Mucosa of descending colon (tissue), 3 donors: ENCODE measurements at places on chromosomes 1 and 21. TPM values are rescaled to one million over a fixed set of nuclear protein-coding genes. Genes with fewer than 3 reads are reported as not detected.

Gene MCOLN3
- total RNA-seq = 0.80 TPM

Gene LEPR
- 2.6 TPM for total RNA-seq

Gene HES3
- not detected for total RNA-seq

- peak; percentile 17 for DNase-seq
Measured at GRCh38 chr1:230381049-230381467, 45.1 kb downstream of the PGBD5 start.

Gene NMNAT2
- total RNA-seq = 0.87 TPM

- DNase-seq = no peak
Measured at GRCh38 chr1:159469921-159470533, 30.5 kb downstream of the OR10J1 start.

GRCh38 chr1:177351361-177352108, 180.8 kb downstream of the BRINP2 start:
- peak; percentile 54 for DNase-seq

Gene COG2
- total RNA-seq = 38.1 TPM

GRCh38 chr1:30929135-30929889, 20.8 kb upstream of the SDC3 start:
- no peak for DNase-seq

GRCh38 chr1:20389571-20389970, 96.4 kb downstream of the CAMK2N1 start:
- no peak for DNase-seq

- no peak for DNase-seq
Measured at GRCh38 chr1:185376840-185377635, 60.0 kb upstream of the IVNS1ABP start.

Gene EDARADD
- 0.16 TPM for total RNA-seq

GRCh38 chr1:200654660-200655059, 15.0 kb downstream of the DDX59 start:
- no peak for DNase-seq

DNA sequence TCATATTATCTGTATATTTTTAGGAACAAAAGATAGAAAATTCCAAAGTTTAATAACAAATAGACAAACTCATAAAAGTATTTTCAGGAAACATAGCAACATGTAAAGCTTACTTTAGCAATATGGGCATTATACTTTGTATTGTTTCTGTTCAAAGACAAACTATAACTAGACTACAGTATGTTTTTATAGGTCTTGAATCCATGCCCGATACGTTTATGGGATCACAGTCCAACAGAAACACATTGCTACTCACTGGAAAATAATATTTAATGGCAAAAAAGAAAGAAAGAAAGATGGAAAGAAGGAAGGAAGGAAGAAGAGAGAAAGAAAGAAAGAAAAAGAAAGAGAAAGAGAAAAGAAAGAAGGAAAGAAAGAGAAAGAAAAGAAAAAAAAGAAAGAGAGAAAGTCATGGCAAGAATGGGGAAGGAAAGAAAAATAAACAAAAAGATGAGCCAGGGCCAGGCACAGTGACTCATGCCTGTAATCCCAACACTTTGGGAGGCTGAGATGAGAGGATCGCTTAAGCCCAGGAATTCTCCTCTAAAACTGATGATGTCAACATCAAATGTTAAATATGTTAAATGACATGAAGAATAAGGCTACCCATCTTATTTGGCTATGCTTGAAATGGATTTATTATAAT, 32.7 kb downstream of the TM2D1 start:
- DNase-seq = no peak

DNA sequence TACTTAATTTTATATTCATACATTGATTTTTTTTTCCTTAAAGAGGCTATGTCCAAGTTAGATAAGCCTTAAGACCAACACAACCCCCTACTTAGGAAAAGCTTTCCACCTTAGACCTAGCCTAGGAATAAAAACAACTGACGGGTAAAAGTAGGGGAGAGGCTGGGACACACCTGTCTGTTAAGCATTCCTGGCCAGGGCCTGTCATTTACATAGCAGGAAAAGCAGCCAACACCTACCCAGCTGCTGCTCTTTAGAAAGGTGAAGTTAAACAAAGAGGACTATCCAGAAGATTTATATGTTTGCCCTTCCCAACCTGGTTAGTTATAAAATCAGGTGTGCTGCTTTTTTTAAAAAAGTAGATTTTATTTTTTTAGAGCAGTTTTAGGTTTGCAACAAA, 29.1 kb upstream of the SAMD13 start:
- DNase-seq = peak; percentile 52

DNA sequence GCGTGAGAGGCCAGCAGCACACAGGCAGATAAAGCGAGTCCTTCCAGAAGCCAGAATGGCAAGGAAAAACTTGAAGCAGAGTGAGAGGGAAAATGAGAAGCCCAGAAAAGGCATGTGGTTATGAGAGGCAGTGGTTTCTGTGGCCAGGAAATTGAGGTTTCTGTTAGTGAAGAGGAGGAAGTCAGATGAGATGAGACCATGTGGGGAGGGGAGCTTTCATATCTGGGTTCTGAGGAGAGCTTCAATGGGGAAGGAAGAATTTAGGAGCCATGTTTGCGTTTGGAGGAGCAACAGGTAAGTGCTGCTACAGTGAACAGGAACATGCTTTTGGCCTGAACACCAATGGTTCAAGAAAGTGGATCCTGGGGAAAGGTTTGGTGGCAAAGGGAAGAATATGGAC, 6.1 kb upstream of the CD1A start:
- DNase-seq = no peak

DNA sequence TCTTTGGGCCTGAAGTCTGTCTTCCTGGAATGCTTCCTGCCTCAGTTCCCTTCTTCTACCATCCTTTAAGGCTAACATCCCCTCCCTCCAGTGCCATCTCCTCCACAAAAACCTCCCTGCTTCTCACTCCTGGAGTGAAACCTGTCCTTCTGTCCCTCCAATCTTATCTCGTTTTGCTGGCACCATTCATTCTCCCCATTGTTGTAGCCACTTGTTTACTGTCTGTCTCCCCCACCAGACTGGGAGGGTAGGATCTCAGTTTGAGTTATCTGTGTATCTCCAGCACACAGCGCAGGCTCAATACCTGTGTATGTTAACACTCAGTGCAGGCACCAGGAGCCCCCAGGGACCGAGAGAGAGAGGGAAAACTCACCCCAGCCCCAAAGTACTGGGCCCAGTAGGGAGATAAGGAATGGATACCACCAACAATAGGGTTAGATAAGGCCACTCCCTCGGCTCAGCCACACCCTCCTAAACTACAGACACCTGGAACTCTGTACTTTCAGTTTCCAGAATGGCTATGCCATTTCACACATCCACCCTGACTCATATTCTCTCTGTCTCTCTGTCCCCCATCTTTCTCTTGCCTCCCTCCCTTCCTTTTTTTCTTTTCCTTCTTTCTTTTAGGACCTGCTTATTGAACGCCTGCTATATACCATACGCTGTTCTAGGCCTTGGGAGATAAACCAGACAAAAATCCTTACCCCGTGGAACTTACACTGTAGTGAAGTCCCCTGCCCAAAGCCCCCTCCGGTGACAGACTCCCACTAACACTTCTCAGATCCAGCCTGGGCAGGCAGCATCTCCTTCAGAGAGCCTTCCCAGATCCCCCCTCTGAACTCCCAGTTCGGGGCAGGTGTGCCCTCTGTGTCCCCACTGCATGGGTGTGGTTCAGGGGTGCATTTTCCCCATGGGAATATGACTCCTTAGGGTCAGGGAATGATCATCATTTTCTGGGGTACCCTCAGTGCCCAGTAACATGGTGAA, 3.3 kb upstream of the SSBP3 start:
- DNase-seq = peak; percentile 67

GRCh38 chr1:40306296-40306695, 10.8 kb downstream of the COL9A2 start:
- DNase-seq = no peak

DNA sequence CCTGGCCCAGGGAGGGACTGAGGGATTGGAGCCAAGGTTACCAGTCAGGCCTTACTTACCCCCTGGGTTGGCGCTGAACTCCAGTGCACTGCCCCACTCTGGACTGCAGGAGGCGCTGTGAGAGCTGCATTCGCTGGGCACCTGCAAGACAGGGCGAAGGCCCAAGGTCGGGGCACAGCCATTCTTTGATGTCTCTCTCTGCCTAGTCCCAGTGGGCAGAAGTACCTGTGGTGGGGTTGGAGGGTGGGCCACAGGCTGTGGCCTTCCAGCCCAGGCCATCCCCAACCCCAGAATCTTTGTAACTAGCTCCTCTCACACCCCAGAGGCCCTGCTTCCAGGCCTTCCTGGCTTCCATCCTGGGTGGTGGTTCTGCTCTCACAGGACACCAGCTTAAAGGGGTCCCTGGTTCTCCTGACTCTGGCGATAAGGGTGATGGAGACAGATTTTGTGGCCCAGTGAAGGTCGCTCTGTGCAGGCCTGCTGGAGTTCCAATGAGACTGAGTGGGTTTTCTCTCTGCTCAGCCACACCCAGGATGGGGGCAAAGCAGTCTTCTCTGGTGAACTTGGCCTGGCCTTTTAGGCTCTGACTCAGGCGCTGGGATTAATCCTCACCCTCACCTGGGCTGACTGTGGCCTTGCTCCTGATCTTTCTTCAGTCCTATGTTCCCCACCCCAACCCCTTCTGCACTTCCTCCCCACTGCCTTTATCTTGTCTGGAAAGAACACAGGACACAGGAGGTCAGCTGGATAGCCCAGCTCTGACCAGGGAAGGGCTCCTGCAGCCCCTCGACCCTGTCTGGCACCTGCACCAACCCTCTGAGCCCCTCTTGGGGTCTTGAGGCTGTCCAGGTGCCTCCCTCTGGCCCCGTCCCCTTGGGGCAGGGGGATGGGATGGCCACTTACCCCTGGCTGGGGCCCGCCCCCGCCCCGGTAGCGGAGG, 954 bp downstream of the MYOG start:
- no peak for DNase-seq

GRCh38 chr1:23592209-23592892, 33.0 kb upstream of the ID3 start:
- DNase-seq = no peak

- no peak for DNase-seq
Measured at GRCh38 chr1:235749755-235750300, 100.2 kb upstream of the GNG4 start.

GRCh38 chr1:218211241-218211640, 73.9 kb upstream of the RRP15 start:
- no peak for DNase-seq

GRCh38 chr1:201691716-201692554, 137.0 kb upstream of the IPO9 start:
- no peak for DNase-seq

Gene FABP3
- 5.6 TPM for total RNA-seq

Gene SPRR1B
- not detected for total RNA-seq

GRCh38 chr1:151106894-151107293, 36.3 kb downstream of the GABPB2 start:
- DNase-seq = no peak

DNA sequence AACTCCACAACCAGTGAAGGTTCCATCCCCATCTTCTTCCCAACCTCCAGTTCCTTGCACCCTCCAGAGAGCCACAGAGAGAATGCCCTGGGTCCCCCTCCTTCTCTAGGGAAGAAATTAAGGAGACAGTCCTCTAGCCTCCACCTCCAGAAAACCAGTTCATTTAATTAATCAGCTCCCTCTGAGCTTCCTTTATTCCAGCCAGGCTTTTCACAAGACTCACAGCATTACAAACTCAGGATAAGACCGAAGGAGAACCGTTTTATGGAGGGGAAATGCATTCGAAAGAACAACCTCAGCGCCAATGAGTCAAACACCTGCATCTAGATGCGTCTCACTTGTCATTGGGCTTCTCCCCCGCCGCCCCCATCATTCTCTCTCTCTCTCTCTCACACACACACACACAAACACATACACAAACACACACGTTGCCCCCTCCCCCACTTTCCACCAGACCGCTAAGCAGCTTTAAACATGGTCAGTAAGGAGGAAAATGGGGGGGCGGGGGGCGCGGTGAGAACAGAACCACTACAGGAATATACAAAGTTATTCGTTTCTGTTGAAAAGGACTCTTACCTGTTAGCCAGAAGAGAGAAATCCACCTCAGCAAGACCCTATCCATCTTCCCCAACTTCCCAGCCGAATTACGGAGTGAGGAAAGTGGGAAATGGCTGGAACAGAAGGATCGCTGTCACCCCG, 544 bp downstream of the ILDR2 start:
- DNase-seq = no peak

DNA sequence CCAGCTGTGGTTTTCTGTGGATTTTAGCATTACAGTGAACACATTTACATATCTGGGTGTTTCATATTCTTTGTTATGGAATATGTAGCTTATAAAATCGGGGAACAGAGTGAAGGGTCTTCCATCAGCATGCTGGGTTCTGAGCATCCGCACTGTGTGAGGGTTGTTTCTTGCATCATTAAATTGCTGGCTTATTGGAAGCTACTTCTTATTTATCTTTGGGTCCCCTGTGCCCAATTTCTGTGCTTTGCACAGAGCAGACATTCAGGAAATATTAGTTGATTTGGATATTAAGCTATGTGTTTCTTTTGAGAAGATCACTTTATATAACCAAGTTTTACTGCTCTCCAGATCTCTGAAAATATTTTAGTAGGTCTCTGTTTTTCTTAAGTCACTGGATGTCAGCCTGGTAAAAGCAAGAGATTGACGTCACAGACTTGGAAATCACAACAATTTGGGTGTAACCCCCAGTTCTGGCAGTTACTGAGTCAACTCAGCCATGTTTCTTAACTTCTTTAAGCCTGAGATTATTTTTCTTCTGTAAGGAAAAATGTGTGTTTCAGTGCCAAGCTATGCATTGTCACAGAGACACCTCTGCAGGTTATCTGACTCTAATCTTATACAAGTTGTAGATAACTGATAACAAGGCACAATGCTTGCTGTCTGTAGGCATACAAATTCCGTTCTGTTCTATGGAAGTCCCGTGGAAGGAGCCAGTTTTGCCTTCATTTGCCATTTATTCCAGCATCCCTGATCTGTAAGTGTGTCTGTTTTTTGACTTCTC, 258.3 kb upstream of the KAZN start:
- no peak for DNase-seq

Gene PLCH2
- total RNA-seq = 6.8 TPM

Gene NBL1
- 457 TPM for total RNA-seq

- DNase-seq = no peak
Measured at GRCh38 chr1:153556348-153556747, 7.3 kb upstream of the S100A3 start.

DNA sequence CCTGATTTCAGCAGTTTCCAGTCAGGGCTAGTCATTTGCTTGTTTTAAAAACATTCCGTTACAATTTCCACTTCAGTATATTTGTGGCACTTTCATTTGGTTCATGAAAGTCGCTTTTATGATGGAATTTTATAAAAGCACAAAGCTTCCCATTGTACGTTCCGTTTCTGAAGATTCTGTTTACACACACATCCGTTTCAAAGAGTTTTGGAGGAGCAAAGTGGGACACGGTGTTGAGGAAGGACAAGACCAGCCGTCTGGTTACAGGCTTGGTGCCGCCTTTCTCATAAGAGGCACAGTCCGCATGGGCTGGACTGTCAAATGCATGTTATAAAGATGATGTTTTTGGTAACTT, 60.3 kb downstream of the FAAP20 start:
- DNase-seq = no peak

Gene UBL4B
- total RNA-seq = not detected

GRCh38 chr1:173140733-173141132, 66.4 kb downstream of the TNFSF4 start:
- DNase-seq = no peak

GRCh38 chr1:232630047-232630893, at the start of gene SIPA1L2:
Gene SIPA1L2, minus strand, starts transcription at chr1:232630133. Its CDS starts 114,794 bp downstream, at chr1:232515339.
- DNase-seq = peak; percentile 95

Gene BARHL2
- total RNA-seq = not detected

Gene DIPK1A
- total RNA-seq = 20.4 TPM

- no peak for DNase-seq
Measured at GRCh38 chr1:5570931-5571330, 421.3 kb downstream of the NPHP4 start.
